Stimulated activated CD4-positive, alpha-beta T cell treated with anti-CD3 and anti-CD28 coated beads, Interleukin-2, amount 100 ng/mL, for 4 hours (primary cell): ENCODE measurements at places on chromosomes 1 and 21.

DNA sequence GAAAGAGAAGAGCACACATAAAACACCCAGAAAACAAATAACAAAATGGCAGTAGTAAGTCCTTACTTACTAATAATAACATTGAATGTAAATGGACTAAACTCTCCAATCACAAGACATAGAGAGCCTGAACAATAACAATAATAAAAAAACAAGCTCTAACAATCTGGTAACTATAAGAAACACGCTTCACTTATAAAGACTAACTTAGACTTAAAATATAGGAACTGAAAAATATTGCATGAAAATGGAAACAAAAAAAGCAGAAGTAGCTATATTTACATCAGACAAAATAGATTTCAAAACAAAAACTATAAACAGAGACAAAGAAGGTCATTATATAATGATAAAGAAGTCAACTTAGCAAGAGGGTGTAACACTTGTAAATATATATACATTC, 83.1 kb upstream of the LYPLAL1 start:
- no peak for DNase-seq

DNA sequence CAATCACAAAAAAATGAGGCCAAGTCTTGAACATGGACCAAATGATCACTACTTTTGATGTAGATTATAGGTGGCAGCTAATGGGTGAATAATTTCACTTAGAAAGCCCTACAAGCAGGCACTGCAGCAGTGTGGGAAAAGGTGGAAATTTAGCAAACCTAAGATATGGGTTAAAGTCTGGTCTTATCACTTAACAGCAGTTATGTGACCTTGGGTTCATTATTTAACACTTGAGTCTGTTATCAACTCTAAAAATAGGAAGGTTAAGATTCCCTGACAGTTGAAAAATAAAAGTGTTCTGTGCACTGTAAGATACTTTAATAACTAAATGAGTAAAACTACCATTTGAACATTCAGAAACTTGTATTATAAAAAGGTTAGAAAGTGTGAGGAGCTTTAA, 47.5 kb downstream of the SSX2IP start:
- DNase-seq: no peak

- DNase-seq: no peak
These were observed 137.8 kb downstream of the KIF26B start for GRCh38 chr1:245292553-245292952.

DNA sequence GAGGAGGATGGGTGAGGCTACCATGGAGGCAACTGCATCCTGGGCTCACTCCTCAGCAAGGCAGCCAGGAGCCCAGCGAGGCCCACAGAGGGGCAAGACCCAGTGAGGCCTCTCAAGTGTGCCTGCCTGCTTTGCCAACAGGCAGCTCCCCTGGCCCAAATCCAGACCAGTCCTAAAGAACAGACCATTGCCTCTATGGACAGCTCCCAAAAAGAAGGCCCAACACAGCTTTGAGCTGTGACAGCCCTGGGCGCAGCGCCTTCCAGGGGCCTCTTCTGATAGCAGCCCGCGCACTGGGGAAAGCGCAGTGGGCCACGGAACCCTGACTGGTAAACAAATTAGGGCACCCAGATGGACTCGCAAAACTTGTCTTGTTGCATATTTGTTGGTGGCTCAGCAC, 25.5 kb downstream of the C1orf198 start:
- DNase-seq: no peak

DNA sequence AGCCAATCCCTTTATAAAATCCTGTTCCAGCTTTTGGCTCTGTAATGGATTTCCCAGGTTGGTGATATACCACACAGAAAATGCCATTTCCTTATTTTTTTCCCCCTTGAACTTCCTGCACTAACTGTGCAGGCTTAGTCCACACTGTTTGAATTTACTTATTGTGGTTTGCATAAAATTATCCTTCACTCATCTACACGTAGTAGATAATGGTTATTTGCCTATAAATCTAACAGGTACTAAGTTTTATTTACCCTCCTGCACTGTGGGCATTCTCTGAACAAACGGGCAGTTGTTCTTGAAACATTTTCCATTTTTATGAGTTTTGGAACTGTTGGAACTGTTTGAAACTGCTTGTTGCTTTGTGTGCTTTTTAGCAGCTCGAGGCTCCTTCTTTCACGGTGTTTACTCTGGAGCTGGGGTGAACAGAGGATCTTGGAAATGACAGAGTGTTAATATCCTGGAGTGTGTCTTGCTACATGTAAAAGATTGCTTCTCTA, 23.0 kb upstream of the KIFAP3 start:
- DNase-seq: no peak

DNA sequence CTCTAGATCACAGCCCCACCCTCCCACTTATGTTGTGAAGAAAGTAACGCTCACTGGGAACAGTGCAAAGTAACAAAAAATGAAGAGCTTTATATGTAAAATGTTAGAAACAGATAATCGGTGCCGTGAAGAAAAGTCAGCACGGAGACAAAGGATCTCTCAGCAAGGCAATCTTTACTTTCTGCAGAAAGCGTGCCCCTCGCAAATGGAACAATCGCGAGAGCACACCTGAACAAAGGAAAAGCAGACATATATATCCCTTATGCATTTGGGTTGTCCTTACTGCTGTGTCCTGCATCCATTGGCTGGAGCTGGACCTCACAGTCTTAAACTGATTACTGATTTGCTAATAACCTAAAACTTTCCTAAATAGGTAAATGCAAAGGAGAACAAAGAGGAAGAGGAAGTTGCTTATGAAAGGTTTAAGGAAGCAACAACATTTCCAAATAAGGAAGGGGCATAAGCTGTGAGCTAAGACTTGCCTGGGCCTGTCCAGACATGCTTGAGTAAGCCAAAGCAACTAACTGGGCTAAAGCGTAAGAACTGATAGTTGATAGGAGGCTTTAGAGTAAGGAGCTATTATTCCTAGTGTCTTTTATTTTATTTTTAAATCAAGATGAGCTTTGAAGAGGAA, 89.7 kb downstream of the GTF2B start:
- no peak for DNase-seq

DNA sequence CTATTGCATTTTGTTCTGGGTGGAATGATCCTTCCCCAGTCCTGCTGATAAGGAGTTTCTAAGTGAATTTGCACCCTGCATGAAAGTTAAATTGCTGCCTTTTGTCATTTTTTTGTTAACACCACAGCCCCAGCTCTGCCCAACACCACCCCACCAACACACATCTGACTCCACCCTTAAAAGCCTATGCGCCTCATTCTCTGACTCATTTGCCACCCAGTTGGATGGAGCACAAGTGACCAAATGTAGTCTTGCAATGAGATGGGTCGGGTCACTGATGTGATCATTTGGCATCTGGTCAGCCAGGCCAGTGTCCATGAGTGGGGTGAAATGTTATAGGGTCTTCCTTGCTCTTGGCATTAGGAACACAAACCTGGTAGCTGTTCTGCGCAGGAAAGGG, 256.8 kb downstream of the KAZN start:
- DNase-seq: no peak

DNA sequence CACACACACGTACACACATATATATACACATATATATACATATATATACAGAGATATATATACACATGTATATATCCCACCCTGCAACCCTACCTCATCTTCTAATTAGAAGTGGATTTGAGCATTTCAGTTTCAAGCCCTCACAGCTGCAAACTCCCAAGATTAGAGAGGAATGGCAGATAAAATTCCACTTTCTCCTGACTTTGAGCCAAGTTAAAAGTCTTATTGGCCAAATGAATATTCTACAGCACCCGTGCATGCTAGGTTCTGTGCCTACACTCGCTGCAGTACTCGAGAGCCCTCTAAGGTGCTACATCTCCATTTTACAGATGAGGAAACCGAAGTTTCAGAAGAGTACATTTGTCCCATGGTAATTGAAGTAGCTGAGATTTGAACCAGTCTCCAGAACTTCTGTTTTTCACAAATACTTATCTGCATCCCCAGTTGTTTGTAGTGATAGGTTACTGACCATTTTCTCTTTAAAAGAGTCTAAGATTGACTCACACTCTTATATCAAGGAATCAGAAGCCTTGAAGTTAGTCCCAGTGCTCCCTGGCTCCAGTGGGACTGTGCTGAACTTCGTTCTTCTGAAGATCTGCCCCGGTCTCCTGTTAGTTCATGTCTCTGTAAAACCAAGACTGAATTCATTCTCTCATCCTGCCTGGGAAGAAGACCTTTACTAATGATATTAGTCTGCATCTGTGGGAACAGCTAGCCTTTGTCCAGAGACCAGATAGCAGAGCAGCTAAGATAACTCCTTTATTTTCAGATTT, 292.1 kb downstream of the TM2D1 start:
- no peak for DNase-seq

DNA sequence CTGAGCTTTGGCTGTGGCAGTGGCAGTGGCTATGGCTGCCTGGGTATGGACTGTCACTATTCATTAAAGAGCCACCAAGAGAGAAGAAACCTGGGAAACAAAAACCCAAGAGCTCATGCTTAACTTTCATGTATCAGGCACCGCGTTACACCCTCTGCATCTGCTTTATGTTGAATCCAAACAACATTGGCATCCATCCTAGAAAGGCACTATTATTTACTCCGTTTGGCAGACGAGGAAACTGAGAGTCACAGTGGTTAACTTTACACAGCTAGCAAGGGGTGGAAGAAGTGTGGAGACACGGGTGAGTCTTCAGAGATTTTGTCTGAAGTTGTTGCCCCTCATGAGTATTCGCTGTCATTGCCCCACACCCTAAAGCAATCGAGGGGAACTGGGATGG, 63.8 kb downstream of the PLXNA2 start:
- DNase-seq: no peak

- no peak for DNase-seq
These were observed 37.3 kb upstream of the ZC3H12A start for GRCh38 chr1:37437087-37437486.

GRCh38 chr1:163477276-163477830, 155.6 kb downstream of the NUF2 start:
- DNase-seq: no peak

GRCh38 chr1:9413071-9413876, 120.6 kb downstream of the SPSB1 start:
- DNase-seq: peak; percentile 36

DNA sequence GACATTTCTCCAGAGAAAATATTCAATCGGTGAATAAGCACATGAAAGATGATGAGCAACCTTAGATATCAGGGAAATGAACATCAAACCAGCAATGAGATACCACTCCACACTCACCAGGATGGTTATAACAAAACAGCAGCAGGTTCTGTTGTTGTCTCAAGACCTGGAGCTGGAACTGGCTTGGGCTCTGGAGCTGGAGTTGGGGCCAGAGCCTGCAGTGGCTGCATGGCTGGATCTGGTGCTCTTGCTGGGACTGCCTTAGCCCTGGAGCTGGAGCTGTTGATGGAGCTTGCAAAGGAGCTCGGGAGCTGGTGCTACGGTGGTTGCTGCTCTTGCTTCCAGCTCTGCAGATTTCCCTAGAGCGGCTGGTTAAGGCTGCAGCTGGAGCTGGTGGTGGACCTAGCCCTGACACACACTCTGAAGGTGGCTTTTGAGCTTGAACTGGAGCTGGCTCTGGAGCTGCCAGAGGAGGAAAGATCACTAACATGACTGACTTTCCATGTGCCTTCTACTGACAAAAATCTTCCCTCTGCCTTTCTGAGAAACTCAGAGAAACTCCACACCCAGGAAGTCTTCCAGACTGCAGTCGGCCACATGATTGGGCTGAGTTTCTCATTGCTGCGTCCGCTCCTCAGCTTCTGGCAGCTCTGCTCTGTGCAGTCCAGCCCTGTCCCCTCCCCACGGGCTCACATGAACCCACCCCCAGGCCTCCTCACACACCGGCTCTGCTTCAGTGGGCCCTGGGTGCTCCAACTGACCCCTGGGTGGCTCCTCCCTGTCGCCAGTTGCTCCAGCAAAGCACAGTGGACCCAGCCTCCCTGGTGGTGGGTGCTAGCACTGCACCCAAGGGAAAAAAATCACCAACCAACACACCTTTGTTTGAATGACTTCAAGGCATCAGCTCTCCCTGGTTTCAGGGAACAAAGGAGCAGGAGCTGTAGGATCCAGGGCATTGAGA, 139.1 kb upstream of the FMN2 start:
- DNase-seq: no peak
